ENCODE measurements at places on chromosomes 3 and 15.

DNA sequence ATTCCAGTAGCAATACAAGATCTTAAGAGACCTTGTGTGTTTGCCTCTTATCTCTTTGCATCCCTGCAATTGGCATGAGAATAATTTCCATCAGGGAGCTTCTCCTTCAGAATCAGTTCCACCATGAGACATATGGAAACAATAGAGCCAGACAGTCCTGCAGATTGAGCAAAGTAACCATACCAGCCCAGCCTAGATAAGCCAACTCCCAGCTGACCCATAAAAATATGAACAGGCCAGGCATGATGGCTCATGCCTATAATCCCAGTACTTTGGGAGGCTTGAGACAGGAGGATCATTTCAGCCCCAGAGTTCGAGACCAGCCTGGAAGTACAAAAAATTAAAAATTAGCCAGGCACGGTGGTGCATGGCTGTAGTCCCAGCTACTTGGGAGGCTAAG, 12.7 kb downstream of the CNTN3 start:
- no peak overlapping the region for H3K4me3 ChIP-seq
- no peaks in the 10 kb centered on the region for H3K36me3 ChIP-seq
- DNase-seq = no peak
- no peaks in the 10 kb centered on the region for H3K27me3 ChIP-seq
- H3K27ac ChIP-seq = no peak overlapping the region
- H3K4me1 ChIP-seq = no peaks in the 10 kb centered on the region

DNA sequence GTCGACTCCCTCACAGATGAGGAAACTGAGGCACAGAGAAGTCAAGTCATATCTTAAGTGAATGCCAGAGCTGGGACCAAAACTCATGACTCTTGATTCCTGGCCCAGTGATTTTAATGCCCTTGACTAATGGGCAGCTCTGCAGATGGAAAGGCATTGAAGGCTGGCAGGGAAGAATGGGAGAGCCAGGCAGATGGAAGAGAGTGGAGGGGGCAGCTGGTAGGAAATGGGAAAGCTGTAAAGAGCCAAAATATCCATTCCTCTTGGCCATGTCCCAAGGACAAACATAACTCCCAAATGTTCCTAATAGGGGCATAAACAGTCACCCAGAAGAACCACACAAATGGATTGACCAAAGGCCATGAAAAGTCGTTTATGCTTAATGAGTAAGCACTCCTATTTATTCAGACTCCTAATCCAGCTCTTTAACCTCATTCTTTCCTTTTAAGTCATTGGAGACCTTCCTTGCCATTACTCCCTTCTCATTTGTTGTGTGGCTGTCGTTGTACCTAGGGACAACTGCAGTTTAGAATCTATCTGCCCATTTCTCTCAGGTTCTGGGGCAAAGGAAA, 330.5 kb upstream of the ROPN1 start:
- no peaks in the 10 kb centered on the region for H3K27me3 ChIP-seq
- no peak overlapping the region for H3K27ac ChIP-seq
- no peaks in the 10 kb centered on the region for H3K4me1 ChIP-seq
- DNase-seq = no peak

DNA sequence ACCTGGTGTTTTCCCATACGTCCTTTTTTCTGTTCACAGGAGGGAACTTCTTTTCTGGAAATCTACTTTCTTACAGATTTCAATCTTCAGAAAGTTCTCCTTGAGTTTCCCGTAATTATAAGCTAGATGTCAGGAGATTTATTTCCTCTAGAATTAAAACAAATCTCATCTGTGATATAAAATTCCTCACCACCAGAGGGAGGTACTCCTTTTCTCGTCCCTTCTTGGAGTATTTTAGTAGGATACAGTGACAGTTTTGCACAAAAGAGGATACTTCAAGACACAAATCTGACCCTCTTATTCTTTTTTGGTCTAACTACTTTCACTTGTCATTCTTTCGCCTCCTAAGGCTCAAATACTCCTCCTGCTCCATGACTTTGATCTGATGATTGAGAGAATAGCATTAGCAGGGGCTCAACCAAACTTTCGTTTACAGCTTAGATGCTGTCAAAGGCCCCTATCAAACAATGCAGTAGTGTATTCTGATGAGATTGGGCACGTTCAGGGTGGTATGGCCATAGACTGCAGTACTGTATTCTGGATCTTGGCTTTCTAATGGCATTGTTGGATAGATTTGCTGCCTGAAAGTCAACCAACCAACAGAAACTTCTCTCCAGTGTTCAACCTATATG, 38.0 kb downstream of the TMEM41A start:
- H3K27me3 ChIP-seq = no peaks in the 10 kb centered on the region
- H3K4me3 ChIP-seq = no peak overlapping the region
- H3K27ac ChIP-seq = no peak overlapping the region
- no peaks in the 10 kb centered on the region for H3K4me1 ChIP-seq

DNA sequence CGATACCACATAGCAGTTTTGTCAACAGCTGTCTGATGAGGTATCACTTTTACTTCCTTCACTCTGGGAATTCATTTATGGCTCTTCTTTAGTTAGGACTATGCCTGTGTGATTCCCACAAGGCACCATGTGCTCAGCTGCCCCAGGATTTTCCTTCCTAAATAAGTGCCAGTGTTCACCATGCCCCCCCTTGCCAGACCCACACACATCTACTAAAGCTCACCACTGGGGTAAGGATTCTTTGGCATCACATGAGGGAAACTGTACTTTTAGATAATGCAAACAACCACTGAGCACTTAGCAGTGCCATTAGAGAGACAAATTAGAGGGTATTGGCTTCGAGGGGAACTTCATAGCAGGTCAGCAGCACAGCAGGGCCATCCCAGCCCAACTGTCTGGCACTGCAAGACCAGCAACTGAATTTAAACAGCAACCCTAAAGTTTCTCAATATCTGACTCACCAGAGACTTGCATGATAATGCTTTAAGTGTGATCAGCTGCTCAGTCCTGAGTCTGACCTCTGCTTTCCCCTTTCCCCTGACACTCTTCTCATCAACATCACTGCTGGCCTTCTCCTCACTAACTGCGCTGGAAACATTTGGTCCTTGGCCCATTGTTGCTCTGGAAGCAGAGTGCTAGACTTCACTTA, 114.3 kb downstream of the STAC start:
- no peak for DNase-seq
- H3K27ac ChIP-seq = no peak overlapping the region

DNA sequence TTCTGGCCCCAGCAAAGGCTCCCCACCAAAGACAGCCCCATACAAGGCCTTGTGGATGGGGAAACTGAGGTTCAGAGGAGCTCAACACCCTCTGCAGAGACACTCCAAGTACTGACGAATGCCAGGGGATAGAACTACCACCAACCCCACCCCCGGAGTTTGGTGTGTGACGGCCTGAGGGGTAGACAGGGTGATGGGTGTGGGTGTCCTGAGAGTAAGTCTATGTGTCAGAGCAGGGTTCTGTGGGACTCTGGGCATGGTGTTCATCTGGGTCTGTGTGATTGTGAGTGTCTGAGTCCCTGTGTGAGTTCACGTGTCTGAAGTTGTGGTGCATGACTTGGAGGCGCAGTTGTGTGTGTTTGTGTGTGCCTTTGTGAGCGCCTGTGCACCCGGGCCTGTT, 7.4 kb downstream of the PTH1R start:
- H3K4me1 ChIP-seq = no peaks in the 10 kb centered on the region
- peaks cover 65% of the 10 kb centered on the region for H3K27me3 ChIP-seq
- no peak for DNase-seq
- H3K36me3 ChIP-seq = no peaks in the 10 kb centered on the region

DNA sequence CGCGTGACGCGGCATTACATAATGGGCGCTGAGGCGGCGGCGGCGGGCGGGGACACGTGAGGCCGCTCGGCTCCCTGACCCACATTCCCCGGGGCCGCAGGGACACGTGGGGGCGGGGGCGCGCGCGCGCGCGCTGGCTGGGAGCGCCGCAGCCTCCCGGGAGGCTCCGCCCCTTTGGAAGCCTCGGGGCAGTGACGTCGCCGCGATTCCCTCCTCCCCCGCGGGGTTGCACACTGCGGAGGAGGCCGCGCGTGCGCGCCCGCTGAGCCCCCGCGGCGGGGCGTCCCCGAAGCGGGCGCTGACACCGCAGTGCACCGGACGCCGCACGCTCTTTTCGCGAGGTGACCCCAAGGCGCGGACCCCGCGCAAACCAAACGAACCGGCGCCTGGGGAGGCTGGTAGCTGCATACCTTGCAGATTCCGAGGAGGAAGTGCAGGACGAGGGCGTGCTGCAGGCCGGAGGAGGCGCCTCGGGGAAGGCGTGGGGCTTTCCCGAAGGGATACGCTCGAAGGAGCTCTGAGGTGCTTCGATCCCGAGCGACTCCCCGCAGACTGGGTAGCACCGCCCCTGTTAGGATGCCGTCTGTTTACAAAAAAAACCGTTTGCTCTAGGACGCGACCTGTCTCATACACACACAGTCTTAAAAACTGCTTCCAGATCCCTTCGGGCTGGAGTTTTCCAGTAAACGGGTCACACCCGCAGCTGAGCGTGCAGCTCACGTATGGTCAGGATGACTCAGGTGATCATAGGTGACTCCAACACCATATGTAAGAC, 1.0 kb downstream of the NR1D2 start:
- no peaks in the 10 kb centered on the region for H3K36me3 ChIP-seq
- H3K4me3 ChIP-seq = peak overlapping the region; percentile 85
- peak; percentile 92 for DNase-seq
- H3K4me1 ChIP-seq = peaks cover 19% of the 10 kb centered on the region
- H3K27ac ChIP-seq = peak overlapping the region; percentile 79

GRCh38 chr3:77370413-77370812, 330.5 kb downstream of the ROBO2 start:
- H3K36me3 ChIP-seq = no peaks in the 10 kb centered on the region
- no peak overlapping the region for H3K27ac ChIP-seq
- DNase-seq = no peak
- no peaks in the 10 kb centered on the region for H3K4me1 ChIP-seq
- no peaks in the 10 kb centered on the region for H3K27me3 ChIP-seq

DNA sequence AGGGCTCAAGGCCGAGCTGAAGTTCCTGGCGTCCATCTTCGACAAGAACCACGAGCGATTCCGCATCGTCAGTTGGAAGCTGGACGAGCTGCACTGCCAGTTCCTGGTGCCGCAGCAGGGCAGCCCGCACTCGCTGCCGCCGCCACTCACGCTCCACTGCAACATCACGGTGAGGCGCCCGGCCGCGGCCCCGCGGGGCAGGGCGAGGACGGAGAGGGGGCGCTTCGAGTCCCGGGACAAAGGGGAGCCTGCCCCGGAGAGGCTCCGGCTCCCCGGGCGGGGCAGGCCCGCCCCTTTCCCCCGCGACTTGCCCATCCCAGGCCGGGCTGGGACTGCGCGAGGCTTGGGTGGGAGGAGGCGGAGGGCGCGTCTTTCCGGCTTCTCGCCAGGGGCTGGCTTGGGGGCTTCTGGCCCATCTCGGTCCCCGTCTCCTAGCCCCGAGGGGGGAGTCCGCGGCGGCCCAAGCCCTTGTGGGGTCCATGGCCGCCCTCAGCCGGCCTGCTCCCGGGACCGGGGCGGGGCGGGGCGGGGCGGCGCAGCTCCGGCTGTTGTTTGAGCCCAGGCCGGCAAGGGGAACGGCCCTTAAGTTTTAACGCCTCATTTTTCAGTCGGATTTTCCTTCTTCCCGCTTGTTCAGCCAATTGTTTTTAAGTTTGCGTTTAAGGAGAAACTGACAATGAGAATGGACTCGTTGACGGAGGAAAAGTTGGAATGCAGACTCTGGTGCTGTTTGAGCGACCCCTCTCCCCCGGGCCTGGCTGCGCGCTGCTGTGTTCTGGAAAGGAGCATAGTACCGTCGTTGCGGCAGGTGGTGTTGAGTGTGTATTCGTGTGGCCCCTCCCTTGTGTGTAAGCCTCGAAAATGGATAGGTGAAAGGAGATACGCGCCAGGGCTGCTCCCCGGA, 683 bp downstream of the UBE2Q2 start:
- H3K4me1 ChIP-seq = peaks cover 48% of the 10 kb centered on the region
- peaks cover 18% of the 10 kb centered on the region for H3K27me3 ChIP-seq
- peak overlapping the region; percentile 86 for H3K27ac ChIP-seq

GRCh38 chr3:163971861-163972260, 1106.4 kb downstream of the SI start:
- no peak overlapping the region for H3K27ac ChIP-seq
- no peaks in the 10 kb centered on the region for H3K36me3 ChIP-seq
- no peak overlapping the region for H3K4me3 ChIP-seq
- H3K27me3 ChIP-seq = no peaks in the 10 kb centered on the region
- no peaks in the 10 kb centered on the region for H3K4me1 ChIP-seq
- no peak for DNase-seq

- H3K27me3 ChIP-seq = no peaks in the 10 kb centered on the region
- DNase-seq = no peak
- H3K4me3 ChIP-seq = no peak overlapping the region
- peaks cover 9% of the 10 kb centered on the region for H3K4me1 ChIP-seq
Observed at GRCh38 chr15:50463423-50464358, 39.5 kb downstream of the USP8 start.

GRCh38 chr15:62895905-62896316, 146.6 kb upstream of the TPM1 start:
- no peak overlapping the region for H3K4me3 ChIP-seq
- no peak for DNase-seq
- no peaks in the 10 kb centered on the region for H3K4me1 ChIP-seq
- no peak overlapping the region for H3K27ac ChIP-seq
- no peaks in the 10 kb centered on the region for H3K36me3 ChIP-seq
- peaks cover 4% of the 10 kb centered on the region for H3K27me3 ChIP-seq

- peaks cover 37% of the 10 kb centered on the region for H3K27me3 ChIP-seq
- no peak for DNase-seq
- H3K36me3 ChIP-seq = no peaks in the 10 kb centered on the region
- no peak overlapping the region for H3K27ac ChIP-seq
- H3K4me3 ChIP-seq = peak overlapping the region; percentile 59
Observed at GRCh38 chr15:51266656-51267050, 71.7 kb downstream of the CYP19A1 start.

GRCh38 chr3:23762759-23763477, 42.8 kb upstream of the UBE2E1 start:
- H3K27me3 ChIP-seq = peaks cover 3% of the 10 kb centered on the region
- peaks cover 6% of the 10 kb centered on the region for H3K4me1 ChIP-seq
- H3K4me3 ChIP-seq = no peak overlapping the region

DNA sequence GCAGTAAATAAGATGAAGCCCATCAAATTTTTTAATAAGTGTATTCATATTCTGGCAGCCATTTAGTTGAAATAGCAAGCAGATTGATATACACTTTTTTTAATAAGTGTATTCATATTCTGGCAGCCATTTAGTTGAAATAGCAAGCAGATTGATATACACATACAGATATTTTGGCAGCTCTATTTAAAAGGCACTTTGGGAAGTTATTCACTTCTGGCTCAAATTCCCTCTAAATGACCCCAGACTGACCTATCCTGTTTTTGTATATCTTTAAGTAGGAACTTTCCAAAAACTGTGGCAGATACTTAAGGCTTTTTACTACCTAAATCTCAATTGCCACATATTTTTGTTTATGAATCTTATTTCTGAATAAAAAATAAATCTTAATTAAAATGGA, 122.3 kb downstream of the PLD1 start:
- H3K36me3 ChIP-seq = no peaks in the 10 kb centered on the region
- H3K27me3 ChIP-seq = peaks cover 13% of the 10 kb centered on the region
- H3K4me1 ChIP-seq = peaks cover 12% of the 10 kb centered on the region

DNA sequence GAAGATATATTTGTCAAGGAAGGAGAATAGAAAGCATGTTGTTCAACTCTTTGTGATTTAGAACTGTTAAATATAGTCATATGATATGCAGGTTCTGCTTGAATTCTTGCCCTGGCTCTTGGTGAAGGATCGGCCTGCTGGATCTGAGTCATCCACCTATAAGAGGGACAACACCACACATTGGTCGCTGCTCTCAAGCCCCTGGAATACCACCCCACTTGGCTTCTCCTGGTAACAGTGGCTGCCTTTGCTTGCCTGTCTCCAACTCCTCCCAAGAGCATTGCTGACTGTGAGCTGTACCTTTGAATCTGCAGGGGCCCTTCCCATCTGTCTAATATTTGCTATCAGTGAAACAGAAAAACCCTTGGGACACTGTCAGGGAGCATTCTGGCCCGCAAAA, 78.9 kb upstream of the DGKG start:
- H3K4me3 ChIP-seq = no peak overlapping the region
- H3K36me3 ChIP-seq = no peaks in the 10 kb centered on the region
- H3K27me3 ChIP-seq = peaks cover 2% of the 10 kb centered on the region
- no peak overlapping the region for H3K27ac ChIP-seq
- no peak for DNase-seq
